Putamen (tissue), 1 donor: ENCODE measurements at places on chromosomes 2 and 18.

DNA sequence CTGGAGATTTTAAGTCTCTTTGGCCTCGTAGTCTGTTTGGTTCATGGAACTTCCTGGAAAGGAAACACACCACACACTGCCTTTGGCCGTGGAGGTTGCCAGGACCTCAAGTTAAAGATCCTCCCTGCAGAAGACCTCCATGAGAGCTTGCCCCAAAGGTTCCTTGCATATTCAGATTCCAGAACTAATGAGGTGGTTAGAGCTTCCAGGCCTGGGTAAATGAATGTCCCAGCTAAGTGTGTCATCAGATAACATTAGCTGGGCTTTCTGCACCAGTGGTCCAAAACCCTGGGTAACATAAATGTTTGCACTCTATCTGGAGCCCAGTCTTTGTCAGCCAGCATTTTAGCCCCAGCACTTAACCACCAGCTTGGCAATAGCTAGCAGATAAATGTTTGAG is 122.1 kb upstream of the EML6 start:
- no peak for DNase-seq

DNA sequence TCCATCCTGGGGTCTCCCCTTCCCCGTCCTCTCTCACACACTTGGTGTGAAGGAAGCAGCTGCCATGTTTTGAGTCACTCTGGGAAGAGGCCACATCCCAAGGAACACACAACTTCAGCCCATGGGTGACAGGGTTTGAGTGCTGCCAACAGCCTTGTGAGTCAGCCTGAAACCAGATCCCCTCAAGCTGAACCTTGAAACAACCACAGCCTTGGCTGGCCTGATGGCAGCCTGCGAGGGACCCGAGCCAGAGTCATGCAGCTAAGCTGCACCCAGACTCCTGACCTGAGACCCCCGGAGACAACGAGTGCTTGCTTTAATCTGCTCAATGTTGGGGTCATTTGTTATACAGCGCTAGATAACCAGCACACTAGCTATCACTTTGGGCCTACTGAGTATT is 19.3 kb upstream of the MC2R start:
- DNase-seq: no peak

- DNase-seq: peak; percentile 52
These were observed 67.3 kb upstream of the UPP2 start for GRCh38 chr2:158034198-158034866.

DNA sequence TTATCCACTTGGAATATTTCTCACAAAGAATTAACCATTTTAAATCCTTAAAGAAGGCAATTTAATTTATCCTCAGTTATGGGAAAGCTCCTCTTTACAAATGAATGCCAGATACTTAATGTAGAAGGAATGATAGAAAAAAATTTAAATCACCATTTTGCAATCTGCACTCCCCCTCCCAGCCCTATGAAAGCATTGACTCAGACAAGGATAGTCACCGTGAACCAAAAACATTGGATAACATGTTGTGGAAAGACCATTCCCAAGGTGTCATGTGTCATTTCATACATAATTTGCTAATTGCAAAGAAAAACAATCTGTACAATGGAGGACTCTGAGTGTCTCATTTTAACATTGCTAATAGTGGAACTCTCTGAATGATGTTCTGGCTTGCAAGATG is 421.0 kb downstream of the TXNL1 start:
- DNase-seq: no peak

GRCh38 chr2:203535078-203535783 is at the start of gene RAPH1:
RAPH1 (minus strand) TSS chr2:203535301; CDS start chr2:203495353, 39,948 bp downstream.
- DNase-seq: peak; percentile 64
